ENCODE measurements at places on chromosomes 11 and 22.

DNA sequence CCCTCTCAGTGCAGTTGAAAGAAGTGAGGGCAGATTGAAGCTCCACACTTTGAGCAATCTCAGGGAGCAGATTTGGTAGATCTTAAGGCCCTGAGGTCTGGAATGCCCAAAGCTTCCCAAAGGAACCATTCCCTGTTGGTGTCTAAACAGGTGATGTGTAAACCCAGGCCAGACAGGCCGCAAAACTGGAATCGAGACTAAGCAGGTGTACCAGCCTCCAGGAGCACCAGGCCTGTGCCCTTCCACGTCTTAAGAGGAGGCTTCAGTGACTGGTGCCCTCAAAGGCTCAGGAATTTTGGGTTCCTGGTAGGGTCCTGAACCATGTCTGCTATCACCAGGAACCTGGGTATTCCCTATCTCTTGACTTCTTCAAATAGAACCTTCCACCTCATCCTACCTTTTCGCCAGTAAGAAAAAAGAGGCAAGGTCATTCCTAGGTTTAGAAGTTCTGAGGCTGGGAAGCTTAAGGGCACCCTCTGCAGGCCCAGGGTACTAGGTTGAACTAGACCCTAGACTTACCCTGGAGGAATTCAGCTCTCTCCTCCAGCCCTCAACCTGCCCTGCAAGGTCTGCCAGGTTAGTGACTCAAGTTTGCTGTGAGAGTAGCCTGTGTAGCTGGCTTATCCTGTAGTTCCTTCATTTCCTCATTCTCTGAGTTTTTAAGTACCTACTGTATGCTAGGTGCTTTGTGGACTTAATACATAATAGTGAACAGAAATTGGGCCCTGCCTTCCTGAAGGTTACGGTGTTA, 100.0 kb upstream of the NNMT start:
- no peak for DNase-seq

- DNase-seq, result no peak
Measured at GRCh38 chr11:16924826-16925560, 89.2 kb downstream of the PLEKHA7 start.

DNA sequence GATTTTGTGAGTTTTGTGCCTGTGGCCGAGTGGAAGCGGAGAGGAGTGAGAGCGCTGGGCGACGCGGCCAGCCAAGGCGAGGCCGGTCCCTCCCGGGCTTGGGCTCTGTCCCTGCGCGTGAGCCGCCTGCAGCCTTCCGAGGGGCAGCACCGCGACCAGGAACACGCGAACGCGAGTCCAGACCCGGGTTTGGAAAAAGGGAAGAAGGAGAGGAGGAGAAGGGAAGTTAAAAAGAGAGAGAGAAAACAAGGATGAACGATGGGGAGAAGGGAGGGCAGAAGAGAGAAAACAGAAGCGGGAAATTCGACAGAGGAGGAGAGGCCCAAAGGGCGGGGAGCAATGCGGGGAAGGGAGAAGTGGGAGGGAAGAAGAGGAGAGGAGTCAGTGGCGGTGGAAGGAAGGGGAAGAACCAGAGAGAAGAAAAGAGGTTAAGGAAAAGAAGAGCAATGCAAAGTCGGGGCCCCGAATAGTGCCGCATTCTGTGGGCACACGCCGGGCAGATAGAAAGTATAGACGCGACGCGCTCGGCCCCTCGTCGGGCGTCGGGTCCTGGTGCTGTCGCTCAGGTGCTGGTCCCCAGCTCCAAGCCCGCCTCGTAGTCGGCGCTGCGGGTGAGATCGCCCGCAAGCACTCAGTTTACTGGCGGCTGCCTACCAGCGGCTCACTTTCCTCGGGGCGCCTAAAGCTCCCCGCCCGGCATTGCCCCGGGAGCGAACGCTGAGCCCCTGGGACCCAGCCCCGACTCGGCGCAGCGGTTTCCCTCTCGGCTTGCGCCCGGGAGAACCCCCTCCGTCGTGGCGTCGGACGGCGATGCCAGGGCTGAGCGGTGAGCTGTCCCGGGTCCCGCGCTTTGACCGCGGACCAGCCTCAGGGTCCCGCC, 2.8 kb upstream of the BARX2 start:
- no peak for DNase-seq

GRCh38 chr11:62925308-62925707, 4.1 kb upstream of the CHRM1 start:
- no peak for DNase-seq

GRCh38 chr22:30614268-30614667, 7.3 kb downstream of the TCN2 start:
- no peak for DNase-seq

DNA sequence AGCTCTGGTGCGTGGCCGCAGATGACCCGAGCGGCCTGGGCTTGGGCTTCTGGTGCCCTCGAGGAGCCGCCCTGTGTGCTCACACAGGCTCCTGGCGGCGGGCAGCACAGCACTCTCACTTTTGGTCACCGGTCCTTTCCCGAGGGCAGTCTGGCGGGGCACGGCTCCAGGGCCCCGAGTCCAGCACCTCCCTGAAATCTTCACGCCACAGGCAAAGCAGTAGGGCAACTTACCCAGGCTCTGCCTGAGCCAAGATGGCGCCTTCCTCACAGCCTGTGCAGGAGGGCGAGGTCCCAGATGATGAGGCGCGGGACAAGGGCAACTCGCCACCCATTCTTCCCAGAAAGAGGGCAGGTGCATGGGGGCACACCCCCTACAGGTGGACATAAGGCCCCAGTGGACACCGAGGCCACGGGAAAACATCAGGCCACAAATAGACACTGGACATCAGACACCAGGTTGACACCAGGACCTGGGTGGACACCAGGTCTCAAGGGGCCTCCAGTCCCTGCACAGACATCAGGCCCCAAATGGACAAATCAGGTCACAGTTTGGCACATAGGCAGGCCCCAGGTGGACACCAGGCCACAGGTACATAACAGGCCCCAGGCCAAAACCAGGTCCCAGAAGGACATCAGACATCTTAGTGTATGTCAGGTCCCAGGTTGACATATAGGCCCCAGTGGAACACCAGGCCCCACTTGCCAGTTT, 57.6 kb upstream of the SEPTIN5 start:
- DNase-seq, result no peak
